ENCODE measurements at places on chromosomes 7 and 10.

DNA sequence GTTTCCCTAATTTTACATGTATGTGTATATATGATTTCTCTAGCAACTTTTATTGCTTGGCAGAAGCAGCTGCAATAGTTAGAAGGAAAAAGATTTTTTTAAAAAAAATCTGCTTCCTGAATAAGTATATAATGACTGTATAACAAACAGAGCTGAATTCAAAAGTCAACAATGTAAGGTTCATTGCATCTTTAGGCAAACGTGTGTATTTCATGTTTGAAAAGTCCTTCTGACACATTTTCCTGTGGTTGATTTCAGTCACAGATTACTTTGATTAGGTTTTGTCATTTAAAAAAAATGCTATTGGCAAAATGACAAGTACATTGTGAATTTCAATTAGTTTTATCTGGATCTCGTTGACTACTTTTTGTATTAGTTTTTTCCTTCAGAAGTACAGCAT, 231.0 kb downstream of the CSTF2T start:
- no peak for DNase-seq

- no peak for DNase-seq
Measured at GRCh38 chr7:3464900-3465622, 164.0 kb downstream of the SDK1 start.

- DNase-seq: no peak
Measured at GRCh38 chr10:42934351-42934811, 142.5 kb upstream of the RET start.

GRCh38 chr7:134289841-134290240, 26.9 kb downstream of the SLC35B4 start:
- DNase-seq: no peak

- no peak for DNase-seq
Measured at GRCh38 chr10:91891125-91892001, 17.9 kb downstream of the FGFBP3 start.

- DNase-seq: no peak
Measured at GRCh38 chr7:106600569-106601373, 60.2 kb downstream of the CCDC71L start.

DNA sequence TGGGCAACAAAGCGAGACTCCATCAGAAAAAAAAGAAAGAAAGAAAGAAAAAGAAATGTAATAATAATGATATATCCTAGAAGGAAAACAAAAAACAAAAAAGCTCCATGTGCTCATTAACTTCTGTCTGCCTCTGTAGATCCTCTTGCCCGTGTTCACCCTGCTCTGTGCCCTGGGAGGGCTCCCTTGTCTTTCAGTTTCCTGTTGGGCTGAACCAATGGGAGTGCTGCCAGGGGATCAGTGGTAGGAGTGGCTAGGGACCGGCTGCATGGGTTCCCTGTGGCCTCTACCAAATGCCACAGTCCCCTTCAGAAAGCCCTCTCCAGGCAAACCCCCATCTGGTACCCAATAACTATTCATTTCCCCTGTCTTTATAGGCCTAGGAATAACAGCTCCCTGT, 51.8 kb upstream of the PARD3 start:
- peak; percentile 20 for DNase-seq

- DNase-seq: no peak
Measured at GRCh38 chr7:33420311-33420940, 291.1 kb downstream of the BBS9 start.

DNA sequence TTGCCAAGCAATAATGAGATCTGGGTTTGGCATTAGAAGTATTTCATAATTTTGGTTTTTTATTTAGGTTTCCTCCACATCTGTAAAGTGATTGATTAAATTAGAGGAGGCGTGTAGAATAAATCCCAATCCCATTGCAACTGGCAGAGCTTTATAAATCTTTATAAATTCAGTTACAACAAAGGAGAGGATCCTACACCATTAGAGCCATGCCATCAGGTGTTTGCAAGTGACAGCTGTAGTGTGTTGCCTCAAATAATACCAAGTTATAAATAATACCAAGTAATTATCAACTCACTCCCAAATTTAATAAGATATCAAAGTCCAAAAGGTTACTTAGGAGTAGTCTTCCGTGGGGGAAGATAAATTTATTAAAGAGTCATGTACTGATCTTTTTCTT, 62.2 kb downstream of the PODXL start:
- DNase-seq: no peak

DNA sequence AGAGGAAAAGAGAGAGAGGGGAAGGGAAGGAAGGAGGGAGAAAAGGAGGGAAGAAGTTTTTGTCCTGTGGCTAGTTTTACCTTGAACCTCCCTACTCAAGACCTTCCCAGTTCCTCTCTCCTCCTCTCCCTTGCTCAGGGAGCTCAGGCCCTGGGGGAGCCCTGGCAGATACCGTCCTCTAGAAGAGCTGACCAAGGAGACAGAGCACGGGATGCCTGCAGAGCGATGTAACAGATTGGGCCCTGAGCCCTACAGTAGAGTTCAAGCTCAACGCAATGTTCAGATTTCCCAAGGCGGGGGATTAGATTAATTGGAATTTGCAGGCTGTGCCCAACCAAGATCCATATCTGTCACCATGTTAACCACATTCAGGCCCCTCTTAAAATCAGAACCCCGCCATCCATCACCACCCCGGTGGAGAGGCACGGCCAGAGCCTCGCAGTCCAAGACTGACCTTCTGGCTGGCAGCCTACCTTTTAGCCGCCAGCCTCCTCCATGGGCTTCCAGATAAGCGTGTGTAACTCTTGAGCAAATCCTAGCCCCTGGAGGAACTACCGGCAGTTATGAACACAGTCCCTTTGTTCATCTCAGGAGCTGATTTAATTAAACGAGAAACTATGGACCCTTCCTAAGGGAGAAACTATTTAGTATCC, 70.6 kb downstream of the KCNMA1 start:
- DNase-seq: no peak

DNA sequence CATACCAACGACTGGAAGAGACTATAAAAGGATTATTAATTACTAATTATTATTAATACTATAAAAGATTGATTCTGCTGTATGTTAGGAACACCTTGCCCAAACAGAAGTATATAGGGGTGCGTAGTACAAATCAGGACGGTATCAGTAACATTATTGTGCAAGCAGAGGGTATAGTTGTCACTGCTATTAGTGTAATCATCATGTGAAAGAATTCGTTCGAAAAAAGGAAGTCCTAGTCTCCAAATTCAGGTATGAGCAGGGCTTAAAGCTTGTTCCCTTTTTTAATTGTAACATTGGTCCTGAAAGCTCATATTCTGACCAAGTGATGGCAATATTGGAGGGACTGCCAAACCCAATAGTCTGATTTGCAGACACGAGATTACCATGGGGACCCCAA, 81.8 kb downstream of the THSD7A start:
- no peak for DNase-seq

DNA sequence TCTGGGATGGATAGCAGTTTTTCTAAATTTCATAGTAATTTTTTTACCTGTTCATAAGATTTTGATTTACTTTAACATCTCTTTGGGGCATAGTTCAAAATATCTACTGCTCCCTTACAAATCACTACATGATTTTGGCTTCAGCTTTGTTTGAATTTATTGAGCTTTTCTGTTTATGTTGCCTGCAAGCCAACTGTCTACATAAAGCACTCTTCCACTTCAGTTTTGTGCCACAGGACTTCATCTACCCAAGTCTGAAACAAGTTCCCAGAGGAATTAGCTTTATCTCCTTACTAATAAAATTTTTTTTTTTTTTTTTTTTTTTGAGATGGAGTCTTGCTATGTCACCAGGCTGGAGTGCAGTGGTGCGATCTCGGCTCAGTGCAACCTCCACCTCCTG, 45.4 kb upstream of the KMT2E start:
- DNase-seq: no peak

DNA sequence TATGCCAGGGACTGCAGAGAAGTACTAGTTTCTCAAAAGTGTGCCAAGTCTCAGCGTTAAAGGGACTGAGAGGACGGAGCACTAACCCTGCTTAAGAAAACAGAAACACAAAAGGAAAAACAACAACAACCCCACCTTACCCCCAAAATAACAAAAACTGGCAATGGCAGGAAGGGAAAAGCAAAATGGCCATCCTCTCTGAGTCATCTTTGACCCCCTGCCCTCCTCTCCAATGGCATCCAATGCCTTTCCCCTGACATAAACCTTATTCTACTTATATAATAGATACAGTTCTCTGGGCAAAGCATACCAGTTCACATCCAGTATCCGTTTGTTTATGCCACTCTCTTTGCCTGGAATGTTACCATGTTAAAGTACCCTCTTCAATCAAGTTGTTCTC, 1.6 kb downstream of the POLR1F start:
- no peak for DNase-seq

- no peak for DNase-seq
Measured at GRCh38 chr10:18582803-18583202, 68.6 kb downstream of the NSUN6 start.

DNA sequence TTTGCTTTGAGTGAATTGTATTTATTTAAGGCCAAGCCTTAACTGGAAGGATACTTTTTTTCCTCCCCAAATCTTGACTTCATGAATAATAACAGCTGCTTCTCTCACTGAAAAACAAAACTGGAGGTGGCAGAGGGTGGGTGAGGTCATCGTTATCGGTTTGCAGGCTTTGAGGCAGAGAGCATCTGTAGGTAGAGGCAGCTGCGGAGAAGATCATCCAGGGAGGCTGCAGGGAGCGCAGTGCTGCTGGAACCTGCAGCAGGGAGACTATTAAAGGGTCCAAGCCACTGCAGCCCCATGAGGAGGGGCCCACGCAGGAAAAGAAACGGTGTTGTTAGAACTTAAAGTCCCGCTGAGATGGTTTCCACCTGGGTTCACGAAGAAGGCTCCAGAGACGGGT, 112.1 kb upstream of the SDK1 start:
- DNase-seq: no peak
